ENCODE measurements at places on chromosomes 1 and 21. TPM values are rescaled to one million over a fixed set of nuclear protein-coding genes. Genes with fewer than 3 reads are reported as not detected.

The UTS2 gene
- not detected for total RNA-seq

The VTCN1 gene
- total RNA-seq = not detected

The VANGL2 gene
- total RNA-seq = 0.28 TPM

The APCS gene
- total RNA-seq = not detected

The NLRP3 gene
- 0.38 TPM for total RNA-seq

The HSPA6 gene
- total RNA-seq = 0.24 TPM

The PDXK gene
- total RNA-seq = 99.5 TPM
